ENCODE measurements at places on chromosomes 4 and X. TPM values are rescaled to one million over a fixed set of nuclear protein-coding genes. Genes with fewer than 3 reads are reported as not detected.

MAGED1 gene
- 210 TPM for total RNA-seq

XAGE2 gene
- total RNA-seq, result not detected

NPNT gene
- 0.29 TPM for total RNA-seq

SLC25A4 gene
- total RNA-seq, result 7.4 TPM

TCP11X2 gene
- total RNA-seq, result not detected
